Activated B cell treated with CpG ODN at 0.5 μM for 24 hours (primary cell): ENCODE measurements at places on chromosomes 3 and 15.
A peak's percentile ranks its signal among the peaks of the same experiment; 100 is the strongest.

GRCh38 chr15:21260966-21261395 is 179.3 kb downstream of the POTEB3 start:
- no peak for DNase-seq

GRCh38 chr3:143443851-143444331 is 324.3 kb downstream of the CHST2 start:
- no peak for DNase-seq

DNA sequence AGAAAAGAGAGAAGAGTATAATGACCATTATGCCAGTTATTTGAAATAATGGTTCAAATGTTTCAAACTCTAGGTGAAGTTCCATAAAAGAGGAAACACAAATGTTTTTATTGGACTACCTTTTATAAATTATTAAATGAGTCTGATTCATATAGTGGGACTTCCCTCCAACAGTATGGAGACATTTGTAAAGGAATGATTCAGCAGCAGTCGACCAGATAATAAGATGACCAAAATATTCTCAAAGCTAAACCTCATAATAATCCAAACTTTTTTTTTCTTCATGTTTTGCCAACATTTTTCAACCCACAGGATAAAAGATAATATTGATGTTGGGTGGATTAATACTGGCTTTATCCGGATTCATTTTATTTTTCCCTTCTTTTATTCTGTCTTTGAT is 18.8 kb downstream of the TIPARP start:
- no peak for DNase-seq

- no peak for DNase-seq
Observed at GRCh38 chr3:118628704-118629341, 405.8 kb downstream of the IGSF11 start.

DNA sequence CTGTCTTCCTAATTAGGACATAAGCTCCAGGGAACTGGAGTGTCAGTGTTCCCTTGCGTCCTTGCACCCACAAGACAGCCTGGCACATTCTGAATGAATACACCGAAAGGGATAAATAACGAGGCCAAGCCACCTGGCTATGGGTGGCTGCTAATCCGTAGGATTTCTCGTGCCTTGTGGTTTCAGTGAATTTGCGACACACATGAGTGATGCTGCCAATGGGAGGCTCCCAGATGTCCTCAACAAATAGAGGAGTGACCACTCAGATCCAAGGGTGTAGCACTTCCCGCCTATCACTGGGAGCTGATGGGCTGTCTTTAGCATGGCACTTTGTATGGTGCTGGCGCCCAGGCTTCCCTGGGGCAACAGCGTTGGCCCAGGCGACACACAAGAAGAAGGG is 43.4 kb downstream of the APBA2 start:
- DNase-seq = no peak

- no peak for DNase-seq
Observed at GRCh38 chr3:125110016-125110875, 54.4 kb upstream of the HEG1 start.

DNA sequence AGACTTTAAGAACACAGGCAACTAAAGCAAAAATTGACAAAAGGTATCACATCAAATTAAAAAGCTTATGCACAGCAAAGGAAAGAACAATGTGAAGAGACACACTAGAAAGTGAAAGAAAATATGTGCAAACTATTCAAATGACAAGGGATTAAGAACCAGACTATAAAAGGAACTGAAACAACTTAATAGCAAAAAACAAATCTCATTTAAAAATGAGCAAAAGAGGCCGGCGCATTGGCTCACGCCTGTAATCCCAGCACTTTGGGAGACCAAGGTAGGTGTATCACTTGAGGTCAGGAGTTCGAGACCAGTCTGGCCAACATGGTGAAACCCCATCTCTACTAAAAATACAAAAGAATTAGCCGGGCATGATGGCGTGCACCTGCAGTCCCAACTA is 14.4 kb downstream of the NGLY1 start:
- no peak for DNase-seq

- DNase-seq = peak; percentile 48
Observed at GRCh38 chr15:45162771-45163507, 24.8 kb downstream of the SHF start.

GRCh38 chr3:107506458-107506857 is 16.3 kb upstream of the BBX start:
- DNase-seq = no peak

DNA sequence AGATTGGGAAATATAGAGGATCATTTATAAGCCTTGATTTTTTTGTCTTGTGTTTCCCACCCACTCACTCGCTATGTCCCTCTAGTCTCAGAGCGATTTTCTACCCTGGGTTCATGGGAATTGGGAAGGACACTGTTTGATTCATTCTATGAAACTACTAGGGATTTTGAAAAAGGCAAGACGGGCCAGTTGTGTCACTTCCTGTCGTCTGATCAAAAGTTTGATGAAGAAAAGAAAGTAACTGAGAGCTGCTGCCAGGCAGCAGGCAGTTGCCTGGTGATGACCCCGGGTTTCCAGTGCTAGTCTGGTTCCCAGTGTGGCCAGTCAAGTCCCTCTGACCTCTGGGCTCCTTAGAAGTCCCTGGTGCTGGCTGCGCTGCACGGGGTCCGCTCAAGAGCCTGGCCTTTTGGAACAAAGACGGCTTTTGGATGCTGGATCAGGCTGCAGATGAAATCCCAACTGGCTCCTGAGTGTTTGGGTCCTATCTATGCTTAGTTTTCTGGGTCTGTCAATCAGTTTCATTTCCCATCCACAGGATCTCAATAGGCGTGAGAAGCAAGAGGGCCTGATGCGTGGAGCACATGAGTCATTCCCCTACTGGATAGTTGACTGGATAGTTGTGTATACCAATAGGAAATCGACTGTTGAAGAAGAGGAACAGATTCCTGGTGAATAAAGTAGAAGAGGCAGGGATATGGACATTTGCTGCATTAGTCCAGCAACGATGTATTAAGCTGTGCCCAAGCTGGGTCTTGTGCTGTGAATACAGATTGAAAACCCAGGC is 89.7 kb downstream of the EEFSEC start:
- no peak for DNase-seq

GRCh38 chr3:105316331-105316730 is 50.4 kb upstream of the ALCAM start:
- DNase-seq = no peak

- DNase-seq = no peak
Observed at GRCh38 chr3:133980550-133980949, 49.2 kb downstream of the SLCO2A1 start.

GRCh38 chr3:20668411-20668810 is 482.4 kb upstream of the SGO1 start:
- DNase-seq = no peak
